ENCODE measurements at places on chromosomes 4 and X.

GRCh38 chr4:94416335-94416734 lies 35.4 kb upstream of the PDLIM5 start:
- DNase-seq, result no peak

GRCh38 chr4:186810613-186811150 lies 87.0 kb upstream of the FAT1 start:
- DNase-seq, result no peak

- DNase-seq, result no peak
Observed at GRCh38 chrX:143664302-143664701, 28.4 kb upstream of the SLITRK4 start.

DNA sequence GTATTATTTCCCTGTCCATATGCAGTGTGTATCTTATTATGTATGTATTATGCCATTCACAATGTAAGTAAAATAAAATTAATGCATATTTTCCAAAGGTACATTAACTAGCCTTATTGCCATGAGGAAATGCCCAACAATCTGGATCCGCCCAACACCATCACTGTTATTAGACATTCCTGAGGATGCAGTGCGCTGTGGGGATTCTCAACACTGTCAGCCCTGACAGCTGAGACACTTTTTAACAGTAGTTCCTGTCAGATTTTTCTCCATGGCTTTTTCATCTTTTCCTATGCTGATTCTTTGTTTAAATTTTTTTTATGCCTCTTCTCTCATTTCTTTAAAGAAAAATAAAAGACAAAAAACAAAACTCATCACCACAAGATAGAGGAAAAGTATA lies 1632.9 kb upstream of the PABPC4L start:
- DNase-seq, result no peak

GRCh38 chr4:106628586-106629267 lies 260.1 kb upstream of the GIMD1 start:
- DNase-seq, result no peak

- peak; percentile 63 for DNase-seq
Observed at GRCh38 chrX:41180194-41180908, 95.1 kb downstream of the USP9X start.

DNA sequence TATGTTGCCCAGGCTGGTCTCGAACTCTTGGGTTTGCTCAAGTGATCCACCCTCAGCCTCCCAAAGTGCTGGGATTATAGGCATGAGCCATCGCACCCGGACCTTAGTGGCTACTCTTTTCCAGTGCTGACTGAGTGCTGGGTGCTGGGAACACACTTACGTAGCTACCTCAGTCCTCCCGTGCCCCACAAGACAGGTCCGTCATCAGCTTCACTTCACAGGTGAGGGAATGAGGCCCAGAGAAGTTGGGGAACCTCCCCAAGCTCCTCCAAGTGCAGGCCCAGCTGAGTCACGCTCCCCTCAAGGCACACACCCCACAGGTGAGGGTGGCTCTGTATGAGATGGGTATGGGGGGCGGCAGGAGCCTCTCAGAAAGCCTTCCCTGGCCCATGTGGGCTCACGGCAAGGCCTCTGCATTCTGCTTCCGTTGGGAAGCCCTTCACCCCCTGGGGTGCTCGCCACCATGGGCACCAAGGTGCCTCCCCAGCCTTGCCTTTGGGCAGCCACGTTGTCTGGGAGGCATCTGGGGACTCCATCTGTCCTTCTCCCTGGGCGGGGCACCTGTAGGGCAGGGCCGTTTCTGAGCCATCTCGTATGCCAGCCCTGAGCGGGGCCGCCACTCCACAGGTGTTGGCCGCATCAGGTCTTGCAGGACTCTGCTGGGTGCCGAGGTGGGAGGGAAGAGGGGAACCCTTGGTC lies 28.4 kb downstream of the NSG1 start:
- no peak for DNase-seq

- DNase-seq, result no peak
Observed at GRCh38 chrX:148538582-148538981, 38.2 kb downstream of the AFF2 start.

DNA sequence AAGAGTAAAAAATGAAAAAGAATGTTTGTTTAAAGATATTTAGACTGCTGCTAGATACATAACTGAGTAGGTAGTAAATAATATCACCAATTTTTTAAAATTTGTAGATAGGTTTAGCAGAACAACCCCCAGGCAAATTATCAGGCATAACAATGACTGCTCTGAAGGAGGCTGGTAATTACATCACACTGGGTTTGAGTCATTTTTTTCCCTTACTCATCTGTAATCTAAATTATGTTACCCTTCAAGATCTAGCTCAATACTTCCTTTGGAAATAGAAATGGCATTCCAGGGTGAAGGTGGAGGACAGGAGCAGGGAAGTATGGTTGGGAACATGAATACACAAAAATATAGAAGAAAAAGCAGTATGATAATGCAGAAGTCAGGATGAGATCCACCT lies 431.6 kb upstream of the MAOA start:
- no peak for DNase-seq

DNA sequence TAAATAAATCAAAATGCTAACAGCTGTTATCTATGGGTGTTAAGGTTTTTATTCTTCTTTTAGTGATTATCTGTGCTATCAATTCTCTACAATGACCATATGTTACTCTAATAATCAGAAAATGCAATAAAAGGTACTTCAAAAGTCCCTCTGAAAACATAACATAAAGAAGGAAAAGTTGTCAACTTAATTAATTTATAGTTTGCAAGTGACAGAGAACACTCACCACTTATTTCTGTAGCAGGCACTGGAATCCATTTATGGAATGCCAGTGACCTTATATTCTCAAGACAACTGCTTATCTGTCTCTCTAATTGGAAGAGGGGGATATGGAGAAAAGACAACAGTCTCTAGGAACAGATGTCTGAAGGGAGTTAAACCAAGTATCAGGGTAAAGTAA lies 25.6 kb upstream of the PLS3 start:
- DNase-seq, result no peak

- no peak for DNase-seq
Observed at GRCh38 chrX:91079342-91080114, 355.1 kb upstream of the PABPC5 start.
